ENCODE measurements at places on chromosomes 16 and 17. TPM values are rescaled to one million over a fixed set of nuclear protein-coding genes. Genes with fewer than 3 reads are reported as not detected.
A peak's percentile ranks its signal among the peaks of the same experiment; 100 is the strongest.

DNA sequence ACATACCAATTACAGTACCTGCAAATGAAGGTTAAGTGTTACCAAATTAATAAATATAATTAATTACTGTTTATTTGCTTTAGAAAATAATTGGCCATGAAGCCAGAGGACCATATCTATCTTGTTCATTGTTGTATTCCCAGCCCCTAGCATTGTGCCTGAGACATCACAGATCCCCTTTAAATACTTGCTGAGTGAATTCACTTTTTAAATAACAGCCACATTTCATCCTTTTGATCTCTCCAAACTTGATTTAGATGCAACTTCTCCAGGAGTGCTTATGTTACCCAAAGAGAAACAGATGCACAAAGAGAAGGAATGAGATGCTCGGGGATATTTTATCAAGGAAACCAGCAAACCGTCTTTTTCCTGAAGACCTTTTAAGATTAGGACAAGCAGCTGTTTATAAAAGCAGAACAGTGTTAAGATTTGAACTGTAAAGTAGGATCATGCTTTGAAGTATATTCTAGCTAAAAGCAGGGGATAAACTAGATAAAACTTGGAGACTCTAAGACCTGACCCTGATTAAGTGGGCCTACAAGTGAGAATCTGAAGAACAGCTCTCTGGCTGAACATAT is 66.3 kb downstream of the CHD9 start:
- no peaks in the 10 kb centered on the region for H3K36me3 ChIP-seq
- DNase-seq: no peak
- no peak overlapping the region for H3K27ac ChIP-seq
- no peak overlapping the region for H3K4me3 ChIP-seq
- no peaks in the 10 kb centered on the region for H3K4me1 ChIP-seq

- no peak for DNase-seq
- H3K4me1 ChIP-seq: no peaks in the 10 kb centered on the region
- no peak overlapping the region for H3K27ac ChIP-seq
- H3K4me3 ChIP-seq: no peak overlapping the region
These were observed 48.0 kb downstream of the ABCC6 start for GRCh38 chr16:16175296-16175695.

DNA sequence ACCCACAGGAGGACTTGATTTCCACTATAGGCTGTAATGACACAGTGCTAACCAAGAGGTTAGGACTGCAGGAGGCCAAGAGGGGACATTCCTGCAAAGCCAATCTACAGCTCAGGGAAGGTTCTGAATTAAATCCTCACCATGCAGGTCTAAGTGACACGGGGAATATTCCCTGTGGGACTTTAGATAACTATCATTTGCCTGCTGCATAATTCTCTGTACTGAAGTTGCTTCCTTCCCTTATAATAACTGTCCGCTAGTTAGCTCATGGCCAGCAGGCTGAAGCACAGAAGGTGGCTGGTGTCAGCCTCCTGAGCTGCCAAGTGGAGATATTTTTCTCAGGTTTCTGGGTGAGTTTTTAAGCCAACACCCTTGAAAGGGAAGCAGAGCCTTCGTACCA is 74.6 kb upstream of the SOX9 start:
- H3K4me3 ChIP-seq: no peak overlapping the region
- no peaks in the 10 kb centered on the region for H3K36me3 ChIP-seq

- H3K4me1 ChIP-seq: no peaks in the 10 kb centered on the region
- no peak for DNase-seq
- no peaks in the 10 kb centered on the region for H3K36me3 ChIP-seq
- H3K4me3 ChIP-seq: no peak overlapping the region
These were observed 99.5 kb downstream of the CHD9NB start for GRCh38 chr16:52953215-52953614.

- no peak overlapping the region for H3K27ac ChIP-seq
- no peaks in the 10 kb centered on the region for H3K36me3 ChIP-seq
These were observed 70.4 kb upstream of the SMURF2 start for GRCh38 chr17:64732336-64733006.

DNA sequence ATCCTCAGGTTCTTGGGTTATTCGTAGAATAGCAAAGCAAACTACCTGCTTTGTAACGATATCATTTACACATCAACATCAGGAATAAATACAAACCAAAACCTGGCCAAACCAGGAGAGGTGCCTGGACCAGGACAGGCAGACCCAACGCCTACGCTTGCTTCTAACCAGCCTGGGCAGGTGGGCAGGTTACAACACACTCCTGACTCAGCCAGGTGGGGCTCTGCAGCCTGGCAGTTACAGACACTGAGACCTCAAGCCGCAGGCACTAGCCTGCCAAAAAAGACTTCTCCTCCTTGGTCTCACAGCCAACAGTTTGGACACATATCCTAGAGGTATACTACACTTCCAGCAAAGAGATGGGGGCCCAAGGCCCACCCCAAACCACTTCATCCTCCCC is 14.0 kb downstream of the ANKRD11 start:
- no peak for DNase-seq
- peaks cover 78% of the 10 kb centered on the region for H3K4me1 ChIP-seq
- no peaks in the 10 kb centered on the region for H3K36me3 ChIP-seq
- no peak overlapping the region for H3K27ac ChIP-seq
- no peaks in the 10 kb centered on the region for H3K27me3 ChIP-seq

GRCh38 chr17:42061646-42062487 is 11.5 kb upstream of the C17orf113 start:
- no peak overlapping the region for H3K4me3 ChIP-seq
- H3K27me3 ChIP-seq: no peaks in the 10 kb centered on the region
- no peaks in the 10 kb centered on the region for H3K36me3 ChIP-seq
- no peak overlapping the region for H3K27ac ChIP-seq
- DNase-seq: no peak
- no peaks in the 10 kb centered on the region for H3K4me1 ChIP-seq

GRCh38 chr16:80569440-80570105 is 28.8 kb downstream of the DYNLRB2 start:
- no peak overlapping the region for H3K4me3 ChIP-seq
- H3K36me3 ChIP-seq: no peaks in the 10 kb centered on the region
- H3K4me1 ChIP-seq: no peaks in the 10 kb centered on the region

- peaks cover 8% of the 10 kb centered on the region for H3K4me1 ChIP-seq
- no peak overlapping the region for H3K4me3 ChIP-seq
- peak; percentile 21 for DNase-seq
- peak overlapping the region; percentile 34 for H3K27ac ChIP-seq
- H3K36me3 ChIP-seq: no peaks in the 10 kb centered on the region
These were observed 1.9 kb upstream of the GGT6 start for GRCh38 chr17:4562015-4562969.

DNA sequence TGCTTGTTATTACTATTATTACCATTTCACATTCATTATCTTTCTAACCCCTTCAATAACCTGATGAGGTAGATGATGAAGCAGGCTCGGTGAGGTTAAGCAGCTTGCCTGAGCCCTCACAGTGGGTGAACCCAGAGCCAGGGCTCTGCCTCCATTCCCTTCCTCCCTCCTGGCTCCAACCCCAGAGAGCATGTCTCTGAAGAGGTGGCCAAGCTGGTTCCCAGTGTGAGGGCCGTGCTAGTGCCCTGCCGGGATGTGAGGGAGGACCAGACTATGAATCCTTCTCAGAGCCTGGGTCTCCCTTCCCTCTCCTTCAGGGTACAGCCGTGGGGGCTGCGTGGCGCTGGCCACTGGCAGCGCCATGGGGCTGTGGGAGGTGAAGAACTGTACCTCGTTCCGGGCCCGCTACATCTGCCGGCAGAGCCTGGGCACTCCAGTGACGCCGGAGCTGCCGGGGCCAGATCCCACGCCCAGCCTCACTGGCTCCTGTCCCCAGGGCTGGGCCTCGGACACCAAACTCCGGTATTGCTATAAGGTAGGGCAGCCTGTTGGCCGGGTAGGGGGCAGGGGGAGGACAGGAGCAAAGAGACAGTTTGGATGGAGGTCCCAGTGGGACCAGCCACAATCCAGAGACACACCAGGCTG is 49.6 kb downstream of the MRC2 start:
- DNase-seq: no peak
- peaks cover 45% of the 10 kb centered on the region for H3K36me3 ChIP-seq
- H3K4me1 ChIP-seq: peaks cover 4% of the 10 kb centered on the region
- H3K27me3 ChIP-seq: no peaks in the 10 kb centered on the region
- no peak overlapping the region for H3K4me3 ChIP-seq
- no peak overlapping the region for H3K27ac ChIP-seq

DNA sequence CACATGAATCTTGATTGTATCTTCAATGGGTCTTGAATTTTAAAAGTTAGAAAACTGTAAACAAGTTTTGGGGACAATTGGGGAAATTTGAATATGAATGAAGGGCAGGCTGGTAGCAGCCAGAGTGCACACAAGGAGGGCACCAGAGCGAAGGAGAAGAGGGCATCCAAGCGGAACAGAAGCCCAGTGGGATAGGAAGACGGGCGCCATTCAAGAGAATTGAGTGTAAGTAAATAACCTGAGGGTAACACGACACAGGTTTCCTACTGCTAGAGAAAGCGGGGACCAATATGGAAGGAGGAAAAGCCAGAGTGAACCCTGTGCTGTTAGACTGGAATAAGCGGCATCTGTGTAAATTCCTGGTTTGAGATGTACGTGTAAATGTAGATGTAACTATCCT is 115.1 kb upstream of the CCL2 start:
- no peaks in the 10 kb centered on the region for H3K4me1 ChIP-seq
- H3K27me3 ChIP-seq: peaks cover 6% of the 10 kb centered on the region
- no peak for DNase-seq
- H3K36me3 ChIP-seq: no peaks in the 10 kb centered on the region
- H3K27ac ChIP-seq: no peak overlapping the region

GRCh38 chr17:63927464-63928171 is 4.5 kb downstream of the CD79B start:
- no peaks in the 10 kb centered on the region for H3K36me3 ChIP-seq
- H3K27ac ChIP-seq: no peak overlapping the region
- no peak overlapping the region for H3K4me3 ChIP-seq
- H3K27me3 ChIP-seq: no peaks in the 10 kb centered on the region
- no peak for DNase-seq

GRCh38 chr17:81241648-81242420 is 2.7 kb downstream of the NDUFAF8 start:
- H3K4me1 ChIP-seq: peaks cover 19% of the 10 kb centered on the region
- no peaks in the 10 kb centered on the region for H3K27me3 ChIP-seq
- H3K4me3 ChIP-seq: no peak overlapping the region
- peaks cover 6% of the 10 kb centered on the region for H3K36me3 ChIP-seq
- H3K27ac ChIP-seq: no peak overlapping the region

- no peaks in the 10 kb centered on the region for H3K36me3 ChIP-seq
- H3K4me1 ChIP-seq: no peaks in the 10 kb centered on the region
- DNase-seq: no peak
- H3K27ac ChIP-seq: no peak overlapping the region
These were observed 86.0 kb upstream of the KIF2B start for GRCh38 chr17:53736516-53737240.

DNA sequence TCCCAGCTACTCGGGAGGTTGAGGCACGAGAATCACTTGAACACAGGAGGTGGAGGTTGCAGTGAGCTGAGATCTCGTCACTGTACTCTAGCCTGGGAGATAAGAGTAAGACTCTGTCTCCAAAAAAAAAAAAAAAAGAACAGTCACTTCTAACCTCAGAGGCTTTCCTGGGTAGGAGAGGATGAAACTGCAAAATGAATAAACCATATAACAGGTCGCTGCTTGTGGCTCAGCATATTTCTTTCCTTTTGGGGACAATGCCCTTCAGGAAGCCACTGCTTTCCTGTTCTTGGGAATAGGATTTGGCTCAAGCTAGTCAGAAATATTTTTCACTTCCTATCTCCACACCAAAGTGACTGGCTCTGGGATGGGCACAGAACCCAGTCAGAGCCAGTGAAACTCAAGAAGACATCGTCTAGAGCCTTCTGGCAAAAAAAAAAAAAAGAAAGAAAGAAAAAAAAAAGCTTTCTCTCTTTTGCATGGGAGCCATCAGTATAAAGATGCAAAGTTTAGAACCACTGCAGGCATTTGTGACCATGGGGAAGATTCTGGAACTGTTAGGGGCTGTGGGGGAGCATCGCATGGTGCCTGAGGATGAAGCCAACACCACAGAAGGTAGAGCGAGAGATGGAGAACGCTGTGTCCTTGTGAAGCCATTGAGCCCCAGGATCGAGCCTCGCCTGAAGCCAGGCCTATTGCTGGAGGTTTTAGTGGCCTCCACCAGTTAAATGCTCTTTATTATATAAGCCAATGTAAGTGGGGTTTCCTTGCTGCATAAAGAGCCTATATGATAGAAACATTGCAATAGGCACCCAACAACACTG is 71.8 kb upstream of the MRTFB start:
- DNase-seq: no peak
- peaks cover 25% of the 10 kb centered on the region for H3K4me1 ChIP-seq
- no peaks in the 10 kb centered on the region for H3K27me3 ChIP-seq
- no peaks in the 10 kb centered on the region for H3K36me3 ChIP-seq

DNA sequence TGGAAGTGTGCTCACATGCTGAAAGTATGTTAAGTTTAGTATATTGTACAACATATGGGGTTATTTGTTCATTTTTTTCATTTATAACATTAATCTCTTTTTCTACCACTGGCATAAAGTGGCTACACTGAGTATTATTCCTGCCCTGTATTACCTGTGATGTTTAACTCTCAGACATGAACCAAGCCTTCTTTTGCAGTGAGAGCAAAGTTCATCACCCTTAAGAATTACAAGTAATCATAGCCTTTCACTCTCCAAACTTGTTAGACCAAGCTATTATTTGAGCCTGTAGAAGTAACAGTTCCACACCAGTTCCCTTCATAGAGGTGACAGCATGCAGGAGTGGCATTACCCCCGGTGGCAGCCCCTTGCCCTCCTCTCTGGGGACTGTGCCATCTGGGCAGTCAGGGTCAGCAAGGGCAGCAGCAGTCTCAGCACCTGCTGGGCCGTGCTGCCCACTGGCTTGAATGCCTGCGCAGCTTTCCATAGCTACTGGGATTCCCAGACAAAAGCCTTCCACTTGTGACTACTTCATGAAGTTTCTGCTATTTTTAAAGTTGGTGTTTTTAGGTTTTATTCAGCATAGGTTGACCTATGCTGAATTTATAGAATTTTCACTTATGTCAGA is 71.3 kb downstream of the TMC6 start:
- H3K4me1 ChIP-seq: no peaks in the 10 kb centered on the region
- H3K27me3 ChIP-seq: no peaks in the 10 kb centered on the region
- no peak for DNase-seq
- H3K27ac ChIP-seq: no peak overlapping the region
- H3K36me3 ChIP-seq: peaks cover 14% of the 10 kb centered on the region

- peaks cover 5% of the 10 kb centered on the region for H3K27me3 ChIP-seq
- peaks cover 35% of the 10 kb centered on the region for H3K4me1 ChIP-seq
- H3K4me3 ChIP-seq: peak within 1 kb of the TSS; percentile 55
- no peaks in the 10 kb centered on the region for H3K36me3 ChIP-seq
These were observed at the start of gene RRAD for GRCh38 chr16:66925322-66925840. TSS of gene RRAD (minus strand) at chr16:66925535. CDS start at chr16:66925179, 356 bp downstream.

- DNase-seq: no peak
- H3K27me3 ChIP-seq: no peaks in the 10 kb centered on the region
These were observed 31.3 kb upstream of the MPHOSPH6 start for GRCh38 chr16:82201351-82201750.

The KRTAP3-1 gene
- not detected for total RNA-seq

The NLRC3 gene
- 5.5 TPM for total RNA-seq

The VASN gene
- total RNA-seq: 20.3 TPM

The CSH2 gene
- total RNA-seq: not detected

The HP gene
- 94.2 TPM for total RNA-seq

The HOXB3 gene
- 13.3 TPM for total RNA-seq

The RHBDF2 gene
- 46.4 TPM for total RNA-seq

The KRT9 gene
- not detected for total RNA-seq

The MGRN1 gene
- total RNA-seq: 81.3 TPM

Measured in upper lobe of right lung (tissue), 1 donor.